ENCODE measurements at places on chromosomes 2 and 18.

DNA sequence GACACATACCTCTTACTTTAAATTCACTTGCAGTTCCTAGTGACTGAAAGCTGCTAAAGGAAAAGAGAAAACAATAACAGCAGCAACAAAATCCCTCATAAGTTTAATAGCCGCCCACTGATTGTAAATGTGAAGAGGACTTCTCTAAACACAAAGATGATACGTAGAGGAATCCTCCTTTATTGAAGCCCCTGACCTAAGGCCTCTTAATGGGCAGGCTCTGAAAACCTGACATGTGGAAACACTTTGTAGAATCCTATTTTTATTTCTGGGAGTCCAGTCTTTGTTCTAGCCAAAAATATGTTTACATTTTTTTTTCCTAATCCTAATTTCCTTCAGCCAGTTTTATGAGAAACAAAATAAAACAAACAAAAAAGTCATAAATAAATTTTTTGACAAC is 1277.7 kb upstream of the CELF4 start:
- no peak for DNase-seq

- DNase-seq = no peak
Observed at GRCh38 chr2:158664987-158665386, 130.1 kb upstream of the DAPL1 start.

DNA sequence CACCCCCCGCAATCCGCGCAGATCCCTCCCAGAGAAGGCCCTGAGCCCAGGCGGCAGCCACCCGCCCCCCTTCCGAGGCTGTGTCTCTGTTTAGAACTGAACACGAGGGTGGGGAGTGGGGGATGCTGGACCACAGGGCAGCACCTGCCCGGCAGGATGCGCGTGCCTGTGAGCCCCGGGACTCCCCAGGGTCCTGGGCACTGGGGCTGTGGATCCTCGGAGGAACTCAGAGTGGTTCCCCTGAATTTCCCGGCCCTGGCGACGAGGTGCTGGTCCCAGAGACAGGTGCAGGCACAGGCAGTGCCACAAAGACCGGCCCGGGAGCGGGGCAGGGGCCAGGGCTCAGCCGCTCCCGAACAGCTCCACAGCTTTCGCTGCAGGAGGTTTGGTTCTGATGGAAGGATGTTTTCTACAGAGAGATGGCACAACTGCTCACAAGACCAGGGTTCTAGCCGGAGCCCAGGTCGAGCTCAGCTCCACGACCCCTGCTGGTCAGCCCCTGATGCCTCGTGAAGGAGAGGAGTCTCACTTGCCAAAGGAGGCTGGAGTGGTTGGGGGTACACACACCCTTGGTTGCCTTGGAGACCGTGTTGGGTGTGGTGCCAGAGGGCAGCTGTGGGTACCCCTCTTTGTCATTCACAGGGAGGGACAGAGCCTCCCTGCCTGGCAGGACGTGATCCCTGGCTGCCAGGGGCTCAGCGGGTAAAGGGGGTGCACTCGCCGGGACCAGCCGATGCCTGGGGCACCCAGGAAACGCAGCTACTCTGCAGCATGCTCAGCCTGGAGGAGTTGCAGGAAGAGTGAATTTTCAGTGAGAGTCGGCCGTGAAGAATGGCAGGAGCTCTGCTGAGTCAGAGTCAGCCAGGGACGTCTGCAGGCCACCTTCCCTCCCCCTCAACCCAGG is 4.4 kb upstream of the NEU4 start:
- DNase-seq = peak; percentile 55

GRCh38 chr2:218146056-218146455 is 20.2 kb downstream of the CXCR2 start:
- no peak for DNase-seq

DNA sequence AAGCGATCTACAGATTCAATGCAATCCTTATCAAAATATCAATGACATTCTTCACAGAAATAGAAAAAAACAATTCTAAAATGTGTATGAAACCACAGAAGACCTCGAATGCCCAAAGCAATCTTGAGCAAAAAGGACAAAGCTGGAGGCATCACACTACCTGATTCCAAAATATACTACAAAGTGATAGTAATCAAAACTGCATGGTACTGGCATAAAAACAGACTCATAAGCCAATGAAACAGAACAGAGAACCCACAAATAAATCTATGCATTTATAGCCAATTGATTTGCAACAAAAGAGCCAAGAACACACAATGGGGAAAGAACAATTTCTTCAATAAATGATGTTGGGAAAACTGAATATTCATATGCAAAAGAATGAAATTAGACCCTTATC is 99.2 kb downstream of the POLR1A start:
- no peak for DNase-seq

DNA sequence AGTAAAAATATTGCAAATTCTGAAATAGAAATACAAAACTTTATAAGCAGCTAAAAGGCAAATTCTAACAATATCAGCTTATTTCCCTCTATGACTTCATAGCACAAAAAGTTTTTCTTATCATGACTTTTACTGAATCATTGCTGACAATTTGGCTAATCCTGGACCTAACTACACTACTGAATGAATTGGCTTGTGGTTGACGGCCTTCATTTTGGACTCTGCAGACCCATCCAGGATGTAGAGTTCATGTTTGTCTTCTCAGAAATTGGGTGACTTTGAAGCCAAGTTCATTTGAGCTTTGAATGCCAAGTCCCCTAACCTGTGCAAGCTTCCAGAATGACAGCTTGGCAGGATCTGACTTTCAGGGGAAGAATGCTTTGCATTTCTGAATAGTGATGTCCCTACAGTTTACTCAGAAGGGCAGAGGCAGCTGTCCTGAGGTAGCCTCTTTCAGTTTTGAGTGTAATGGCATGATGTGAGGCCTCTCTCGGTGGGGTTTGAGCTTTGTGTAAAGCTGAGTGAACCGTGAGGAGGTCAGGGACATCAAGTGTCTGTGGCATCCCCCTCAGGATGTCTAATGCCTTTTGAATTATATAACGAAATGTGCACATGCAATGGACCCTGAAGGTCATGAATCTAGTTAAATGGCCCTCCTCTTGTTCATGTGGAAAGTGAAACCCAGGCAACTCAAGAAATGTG is 48.0 kb downstream of the EFEMP1 start:
- DNase-seq = no peak

- no peak for DNase-seq
Observed at GRCh38 chr2:172894689-172895387, 159.2 kb downstream of the RAPGEF4 start.

- DNase-seq = no peak
Observed at GRCh38 chr2:31404302-31404701, 10.2 kb downstream of the XDH start.

- no peak for DNase-seq
Observed at GRCh38 chr2:39176997-39177396, 56.1 kb upstream of the SOS1 start.

DNA sequence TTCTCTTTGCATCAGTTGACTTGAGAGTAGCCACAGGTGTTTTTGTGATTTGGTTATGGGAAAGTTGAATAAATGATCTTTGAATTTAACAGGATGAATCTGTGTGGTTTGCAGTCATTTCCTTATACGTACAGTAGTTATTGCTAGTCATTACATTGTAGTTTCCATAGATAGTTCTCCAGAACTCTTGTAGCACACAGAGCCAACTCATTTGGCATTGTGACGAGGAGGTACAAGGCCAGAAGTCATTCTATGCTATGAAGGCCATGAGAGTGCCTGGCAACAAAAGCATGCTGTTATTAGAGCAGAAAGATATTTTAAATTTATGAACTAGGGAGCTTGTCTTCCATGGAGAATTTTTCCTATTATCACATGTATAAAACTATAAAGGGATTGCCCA is 973.0 kb upstream of the CHAC2 start:
- no peak for DNase-seq

- no peak for DNase-seq
Observed at GRCh38 chr2:9400268-9401058, 22.9 kb downstream of the ITGB1BP1 start.

Measured in GDM1 (cell line).